Sigmoid colon (tissue), 7 donors: ENCODE measurements at places on chromosomes 12 and 14. TPM values are rescaled to one million over a fixed set of nuclear protein-coding genes. Genes with fewer than 3 reads are reported as not detected.

DNA sequence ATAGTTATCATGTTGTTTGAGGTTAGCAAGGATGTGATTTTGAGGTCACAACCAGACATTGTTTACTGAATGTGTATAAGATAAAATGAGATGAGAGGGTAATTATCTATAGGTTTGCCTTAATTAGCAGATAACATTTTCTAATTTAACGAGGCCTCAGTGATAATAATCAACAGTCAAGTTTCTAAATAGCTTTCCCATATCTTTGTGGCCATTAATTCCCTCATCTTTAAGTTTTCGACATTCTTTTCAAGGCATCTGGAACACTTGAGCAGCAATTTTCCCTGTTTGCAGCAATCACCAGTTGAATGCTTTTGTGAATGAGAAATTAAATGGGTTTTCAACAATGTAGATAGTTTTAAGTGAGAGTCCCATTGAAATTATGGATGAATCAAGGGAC lies 304.1 kb downstream of the SYT1 start:
- DNase-seq, result no peak

DNA sequence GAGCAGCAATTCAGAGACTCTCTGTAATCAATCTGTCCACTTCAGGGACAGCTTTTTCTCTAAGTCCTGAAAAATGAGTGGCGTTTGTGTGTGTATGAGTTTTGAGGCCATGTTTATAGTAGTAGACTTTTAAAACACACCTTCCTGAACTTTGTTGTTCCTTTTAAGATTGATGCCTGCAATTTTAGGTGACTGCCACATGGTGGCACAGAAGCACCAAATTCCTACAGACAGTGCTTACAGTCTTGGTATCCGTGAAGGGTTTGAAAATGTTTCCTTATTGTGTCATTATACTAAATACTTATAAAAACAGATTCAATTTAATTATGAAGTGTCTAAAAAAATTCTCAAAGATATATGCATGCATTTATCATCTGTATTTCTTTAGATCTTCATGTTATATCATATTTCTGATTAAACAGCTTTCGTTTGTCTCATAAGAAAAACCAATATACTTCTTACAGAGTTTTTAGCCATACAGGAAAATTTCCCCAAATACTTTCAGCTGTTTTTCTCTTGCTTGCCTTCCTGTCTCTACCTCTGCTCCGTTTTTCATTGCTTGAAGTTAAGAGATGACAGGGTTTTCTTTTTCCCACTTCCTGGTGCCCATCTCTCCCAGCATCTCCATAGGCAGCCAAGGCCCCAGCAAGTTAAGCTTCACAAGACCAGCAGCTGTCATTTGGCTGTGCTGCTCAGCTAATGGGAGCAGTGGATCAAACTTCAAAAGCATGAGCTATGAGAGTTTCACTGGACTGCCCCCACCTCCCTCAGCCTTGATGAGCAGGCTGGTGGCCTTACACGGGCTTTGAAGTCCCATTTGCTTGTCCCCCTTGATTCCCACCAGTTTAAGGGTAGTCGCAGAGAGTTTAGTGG lies 259.6 kb downstream of the AKAP6 start:
- DNase-seq, result no peak

- DNase-seq, result peak; percentile 84
These were observed 663 bp downstream of the NCKAP5L start for GRCh38 chr12:49827401-49828099.

BCAT1 gene
- 20.2 TPM for total RNA-seq

IFNG-AS1 gene
- total RNA-seq, result not detected

DNA sequence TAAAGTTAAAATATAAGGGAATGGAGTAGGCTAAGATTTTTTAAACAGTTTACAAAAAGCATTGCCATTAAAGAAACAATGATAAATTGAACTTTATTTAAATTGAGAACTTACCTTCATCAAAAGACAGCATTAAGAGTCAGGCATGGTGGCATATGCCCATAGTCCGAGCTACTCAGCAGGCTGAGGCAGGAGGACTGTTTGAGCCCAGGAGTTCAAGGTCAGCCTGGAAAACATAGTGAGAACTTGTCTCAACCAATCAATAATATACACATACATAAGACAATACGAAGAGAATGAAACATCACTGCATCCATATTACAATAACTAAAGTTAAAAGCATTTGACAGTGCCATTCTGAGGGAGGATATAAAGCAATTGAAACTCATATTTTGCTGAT lies 97.6 kb downstream of the FOXA1 start:
- no peak for DNase-seq

DNA sequence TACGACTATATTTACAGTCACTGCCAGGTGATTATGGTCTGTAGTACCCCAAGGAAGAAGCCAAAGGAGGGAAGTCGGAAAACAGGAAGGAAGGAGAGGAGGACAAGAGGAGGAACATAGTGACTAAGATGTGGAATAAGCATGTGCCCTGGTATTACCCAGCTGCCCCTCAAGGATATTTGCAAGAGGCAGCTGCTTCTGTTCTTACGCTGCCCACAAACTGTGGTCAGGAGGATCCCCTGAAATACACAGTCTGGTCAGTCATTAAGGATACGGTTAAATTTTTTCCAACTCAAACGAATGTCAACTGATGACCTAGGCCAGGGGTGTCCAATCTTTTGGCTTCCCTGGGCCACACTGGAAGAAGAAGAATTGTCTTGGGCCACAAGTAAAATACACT lies 126.5 kb downstream of the CMAS start:
- DNase-seq, result no peak

KRT78 gene
- not detected for total RNA-seq

DNA sequence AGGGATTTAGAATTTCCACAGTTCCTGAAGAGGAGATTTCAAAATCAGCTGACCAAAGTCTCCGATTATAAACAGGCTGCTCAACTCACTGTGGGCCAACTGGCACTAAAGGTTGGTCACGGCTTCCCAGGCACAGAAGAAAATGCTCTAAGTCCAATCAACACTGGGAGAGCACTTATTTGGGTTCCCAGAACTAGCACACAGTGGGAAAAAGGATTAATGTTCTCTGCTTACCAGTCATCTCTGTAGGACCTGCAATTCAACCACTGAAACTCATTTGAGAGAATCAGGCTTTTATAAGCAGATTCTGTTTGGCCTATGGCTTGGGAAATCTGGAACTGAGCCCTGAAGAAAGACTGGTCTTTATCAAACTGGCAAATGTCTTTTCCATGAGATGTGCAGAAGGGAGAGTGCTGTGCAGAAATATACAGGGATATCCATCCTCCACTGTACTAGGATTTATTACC lies 49.4 kb downstream of the ABCC9 start:
- peak; percentile 93 for DNase-seq

DNA sequence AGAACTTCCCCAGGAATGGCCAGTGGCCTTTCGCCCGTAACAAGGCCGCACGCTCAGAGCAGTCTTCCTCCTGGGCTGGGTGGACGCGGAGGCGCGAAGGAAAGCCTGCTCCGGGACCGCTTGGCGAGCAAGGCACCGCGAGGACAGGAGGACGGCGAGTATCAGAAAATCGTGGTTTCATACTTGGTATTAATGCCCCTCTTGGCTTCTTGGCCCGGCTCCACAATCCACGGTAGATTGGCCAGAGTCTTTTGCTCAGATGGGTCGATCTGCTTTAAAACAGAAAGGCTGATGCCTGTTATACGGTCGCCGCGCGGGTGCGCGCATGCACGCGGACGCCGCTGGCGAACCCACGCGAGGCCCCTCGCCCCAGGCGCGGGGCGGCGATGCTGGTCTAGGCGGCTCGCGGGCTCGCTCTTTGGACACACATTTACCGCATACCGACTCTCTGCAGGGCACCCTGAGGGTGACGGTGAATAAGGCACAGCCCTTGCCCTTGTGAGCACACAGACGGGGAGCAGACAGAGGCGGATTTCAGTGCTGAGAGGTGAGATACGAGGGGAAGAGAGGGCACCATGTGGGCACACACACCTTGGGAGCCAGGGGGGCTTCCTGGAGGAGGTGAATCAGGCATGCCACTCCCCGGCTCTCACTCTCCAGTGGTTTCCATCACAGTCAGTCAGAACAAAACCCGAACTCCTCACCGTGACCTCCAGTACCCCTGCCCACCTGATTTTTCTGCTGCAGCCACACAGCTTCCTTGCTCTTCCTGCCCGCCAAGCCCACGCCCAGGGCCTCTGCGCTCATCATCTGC lies 100.7 kb downstream of the APAF1 start:
- DNase-seq, result no peak

- DNase-seq, result peak; percentile 58
These were observed at the start of gene PPFIA2 for GRCh38 chr12:81759190-81760051. Gene PPFIA2 (minus strand): TSS chr12:81759350.

MAP3K12 gene
- 27.4 TPM for total RNA-seq

- DNase-seq, result no peak
These were observed 8.4 kb downstream of the PEX5 start for GRCh38 chr12:7197841-7198240.

DNA sequence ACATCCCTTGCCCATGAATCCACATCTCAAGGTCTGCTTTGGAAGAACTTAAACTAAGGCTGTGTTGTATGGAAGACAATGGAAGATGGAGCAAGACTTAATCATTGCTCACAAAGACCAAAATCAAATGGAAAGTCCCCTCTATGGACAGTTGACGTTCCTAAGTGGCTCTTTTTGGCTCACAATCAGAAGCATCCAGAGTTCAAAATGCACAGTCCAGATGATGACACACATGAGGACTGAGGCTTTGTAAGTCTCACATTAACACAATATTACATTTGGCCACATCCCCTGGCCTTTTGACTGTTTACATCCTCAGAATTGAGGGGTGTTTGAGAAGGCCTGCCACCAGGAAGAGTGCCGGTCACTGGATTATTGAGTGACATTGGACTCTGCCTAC lies 122.3 kb upstream of the CPM start:
- DNase-seq, result no peak

CAPZA3 gene
- total RNA-seq, result not detected

GRCh38 chr14:88683119-88683518 lies 109.6 kb downstream of the EML5 start:
- DNase-seq, result no peak

DNA sequence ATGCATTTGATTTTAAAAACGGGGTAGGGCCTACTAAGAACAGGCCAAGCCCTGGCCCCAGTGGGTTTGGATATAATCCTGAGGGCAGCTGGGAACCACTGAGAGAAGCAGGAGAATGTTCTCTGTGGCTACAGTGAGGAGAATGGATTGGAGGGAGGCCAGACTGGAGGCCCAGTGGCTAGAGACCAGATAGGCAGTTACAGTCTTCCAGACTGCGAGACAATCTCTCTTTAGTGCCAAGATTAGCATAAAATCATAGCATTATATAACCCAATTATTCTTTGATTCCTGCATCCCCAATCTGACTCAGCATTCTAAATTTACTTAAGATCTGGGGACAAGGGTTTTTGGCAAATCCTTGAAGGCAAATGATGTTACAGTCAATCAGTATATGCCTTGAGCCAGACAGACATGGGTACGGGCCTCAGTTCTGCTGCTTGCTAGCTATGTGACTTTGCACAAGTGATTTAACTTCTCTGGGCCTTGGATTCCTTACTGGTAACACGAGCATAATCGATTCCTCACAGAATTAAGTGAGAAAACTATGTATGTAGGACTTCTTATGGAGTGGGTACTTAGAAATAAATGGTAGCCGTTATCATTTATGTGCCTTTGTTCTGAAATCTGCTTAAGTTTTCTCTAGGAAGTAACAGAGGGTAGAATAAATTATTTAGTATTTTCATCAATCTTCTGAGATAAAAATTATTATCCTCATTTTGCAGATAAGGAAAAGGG lies 18.3 kb downstream of the NINJ2 start:
- DNase-seq, result no peak

DNA sequence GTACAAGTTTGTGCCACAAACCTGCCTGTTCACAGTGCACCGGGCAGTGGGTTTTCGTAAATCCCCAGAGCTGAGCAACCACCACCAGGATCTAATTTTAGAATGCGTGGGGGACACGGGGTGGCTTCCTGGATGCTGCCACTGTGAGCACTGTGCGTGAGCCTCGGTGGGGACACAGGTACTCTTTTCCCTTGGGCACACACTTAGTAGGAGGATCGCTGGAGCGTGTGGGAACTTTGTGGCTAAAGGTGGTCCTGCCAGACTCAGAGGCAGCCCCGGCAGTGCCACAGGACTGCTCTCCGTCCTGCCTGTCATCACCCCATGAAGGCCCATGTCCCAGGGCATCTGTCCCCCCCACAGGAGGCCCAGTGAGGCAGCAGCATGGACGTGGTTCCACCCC lies 21.1 kb downstream of the BTBD6 start:
- DNase-seq, result no peak

HPD gene
- 0.33 TPM for total RNA-seq

DNA sequence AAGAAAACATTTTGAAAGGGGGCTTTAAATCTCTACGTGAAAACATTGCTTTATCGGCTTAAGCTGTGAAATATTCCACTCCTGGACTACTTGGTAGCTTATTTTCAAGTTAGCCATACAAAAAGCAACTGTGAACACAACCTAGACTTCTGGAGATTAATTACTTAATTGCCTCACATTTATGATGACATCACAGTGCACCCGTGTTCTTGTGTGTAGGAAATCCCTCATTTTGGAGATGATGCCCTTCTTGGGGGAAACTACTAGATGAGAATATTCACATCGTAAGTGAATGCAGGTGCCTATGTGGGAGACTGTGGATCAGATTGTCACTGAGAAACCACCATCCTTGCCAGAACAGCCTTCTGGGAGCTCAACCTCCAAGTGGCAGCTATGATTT lies 10.5 kb upstream of the B4GALNT3 start:
- DNase-seq, result no peak

DNA sequence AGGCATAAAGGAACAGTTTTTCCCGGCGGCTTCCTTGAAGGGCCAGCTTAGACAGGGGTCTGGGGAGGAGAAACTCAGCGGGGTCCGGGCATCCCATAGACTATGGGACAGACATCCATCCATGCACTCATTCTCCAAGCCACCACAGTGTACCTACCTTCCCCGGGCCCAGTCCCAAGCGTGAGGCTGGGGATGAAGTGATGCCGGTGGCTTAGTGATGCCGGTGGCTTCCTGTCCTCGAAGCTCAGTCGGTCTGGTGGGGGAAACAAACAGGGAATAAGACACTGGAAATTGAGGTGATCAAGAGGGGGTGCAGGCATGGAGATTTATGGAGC lies 421 bp downstream of the RTL1 start:
- peak; percentile 28 for DNase-seq

GRCh38 chr12:45907955-45908354 lies 82.4 kb downstream of the SCAF11 start:
- no peak for DNase-seq

- no peak for DNase-seq
These were observed 13.9 kb downstream of the ALDH2 start for GRCh38 chr12:111780615-111781014.

SIX6 gene
- total RNA-seq, result not detected

DNA sequence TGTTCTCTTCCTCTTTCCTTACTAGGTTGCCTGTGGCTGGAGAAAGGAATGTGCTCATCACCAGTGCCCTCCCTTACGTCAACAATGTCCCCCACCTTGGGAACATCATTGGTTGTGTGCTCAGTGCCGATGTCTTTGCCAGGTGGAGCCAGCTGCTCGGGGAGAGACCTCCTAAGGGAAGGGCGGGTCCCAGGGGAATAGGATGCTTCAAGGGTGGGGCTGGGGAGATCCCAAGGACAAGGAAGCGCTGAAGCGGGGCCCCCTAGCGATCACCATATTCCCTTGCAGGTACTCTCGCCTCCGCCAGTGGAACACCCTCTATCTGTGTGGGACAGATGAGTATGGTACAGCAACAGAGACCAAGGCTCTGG lies 10.2 kb downstream of the MARS1 start:
- no peak for DNase-seq
